ENCODE measurements at places on chromosomes 4 and X. TPM values are rescaled to one million over a fixed set of nuclear protein-coding genes. Genes with fewer than 3 reads are reported as not detected.

TLR2 gene
- 0.85 TPM for total RNA-seq

NAP1L3 gene
- 7.9 TPM for total RNA-seq

ESX1 gene
- total RNA-seq = not detected

NAP1L2 gene
- total RNA-seq = 2.8 TPM

RNF128 gene
- total RNA-seq = 1.2 TPM

CSAG3 gene
- total RNA-seq = not detected

TKTL2 gene
- total RNA-seq = not detected

TGIF2LX gene
- total RNA-seq = not detected
